ENCODE measurements at places on chromosomes 2 and 18.

- no peak for DNase-seq
These were observed 23.5 kb upstream of the DNMT3A start for GRCh38 chr2:25365241-25365640.

- no peak for DNase-seq
These were observed 44.4 kb downstream of the MYO3B start for GRCh38 chr2:170222298-170222697.

GRCh38 chr2:132668987-132669907 is 758 bp downstream of the LYPD1 start:
- DNase-seq, result no peak

DNA sequence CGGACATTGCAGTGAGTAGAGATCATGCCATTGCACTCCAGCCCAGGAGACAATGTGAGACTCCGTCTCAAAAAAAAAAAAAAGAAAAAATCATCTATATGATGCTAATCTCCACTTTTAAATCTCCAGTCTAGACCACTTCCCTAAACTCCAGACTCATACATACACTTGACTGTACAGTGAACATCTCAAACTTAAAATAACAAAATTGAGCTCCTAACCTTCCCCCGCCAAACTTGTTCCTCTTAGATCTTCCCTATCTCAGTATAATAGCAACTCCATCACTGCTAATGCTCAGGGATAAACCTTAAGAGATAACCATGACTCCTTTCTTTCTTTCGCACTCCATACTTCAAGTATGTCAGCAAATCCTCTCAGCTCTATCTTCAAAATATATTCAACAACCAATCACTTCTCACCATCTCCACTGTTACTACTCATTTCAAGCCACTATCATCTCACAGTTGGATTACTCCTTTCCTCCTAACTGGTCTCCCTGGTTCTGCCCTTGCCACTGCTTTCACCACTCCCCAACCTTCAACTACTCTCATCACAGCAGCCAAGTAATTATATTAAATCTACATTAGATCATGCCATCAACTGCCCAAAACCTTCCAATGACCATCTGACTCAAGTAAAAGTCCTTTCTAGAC is 12.0 kb downstream of the MEMO1 start:
- peak; percentile 55 for DNase-seq

DNA sequence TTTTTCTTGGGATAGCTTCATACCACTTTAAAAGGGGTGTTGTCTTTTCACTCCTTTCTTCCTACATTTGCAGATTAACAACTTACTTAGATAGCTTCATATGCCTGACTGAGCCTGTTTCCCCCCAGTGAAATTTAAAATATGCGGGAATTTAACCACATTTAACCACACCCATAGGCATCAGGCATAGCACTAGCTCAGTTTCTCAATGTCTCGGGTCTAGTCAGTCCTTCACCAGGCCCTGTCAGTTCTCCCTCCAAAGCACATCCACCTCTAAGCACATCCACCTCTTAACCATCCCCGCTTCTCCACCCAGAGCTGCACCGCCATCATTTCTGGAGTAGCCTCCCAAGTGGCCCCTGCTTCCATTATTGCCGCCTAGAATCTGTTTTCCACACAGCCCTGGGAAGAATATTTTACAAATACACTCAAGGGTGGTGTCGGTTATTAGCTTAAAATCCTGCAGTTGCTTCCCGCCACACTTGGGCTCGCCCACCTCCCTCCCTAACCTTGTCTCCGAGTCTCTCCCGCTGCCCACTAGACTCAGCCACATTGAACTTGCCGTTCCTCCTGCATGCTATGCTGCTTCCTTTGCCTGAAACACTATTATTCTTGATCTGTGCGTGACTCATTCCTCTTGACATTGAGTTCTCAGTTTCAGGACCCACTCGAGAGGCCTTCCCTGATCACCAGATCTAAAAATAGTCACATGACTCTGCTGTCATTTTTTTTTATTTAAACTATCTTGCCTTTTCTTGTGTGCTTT is 68.3 kb downstream of the SPTBN1 start:
- peak; percentile 73 for DNase-seq

Measured in common myeloid progenitor, CD34-positive (primary cell).